COLO829 (cell line): ENCODE measurements at places on chromosomes 1 and 21.

DNA sequence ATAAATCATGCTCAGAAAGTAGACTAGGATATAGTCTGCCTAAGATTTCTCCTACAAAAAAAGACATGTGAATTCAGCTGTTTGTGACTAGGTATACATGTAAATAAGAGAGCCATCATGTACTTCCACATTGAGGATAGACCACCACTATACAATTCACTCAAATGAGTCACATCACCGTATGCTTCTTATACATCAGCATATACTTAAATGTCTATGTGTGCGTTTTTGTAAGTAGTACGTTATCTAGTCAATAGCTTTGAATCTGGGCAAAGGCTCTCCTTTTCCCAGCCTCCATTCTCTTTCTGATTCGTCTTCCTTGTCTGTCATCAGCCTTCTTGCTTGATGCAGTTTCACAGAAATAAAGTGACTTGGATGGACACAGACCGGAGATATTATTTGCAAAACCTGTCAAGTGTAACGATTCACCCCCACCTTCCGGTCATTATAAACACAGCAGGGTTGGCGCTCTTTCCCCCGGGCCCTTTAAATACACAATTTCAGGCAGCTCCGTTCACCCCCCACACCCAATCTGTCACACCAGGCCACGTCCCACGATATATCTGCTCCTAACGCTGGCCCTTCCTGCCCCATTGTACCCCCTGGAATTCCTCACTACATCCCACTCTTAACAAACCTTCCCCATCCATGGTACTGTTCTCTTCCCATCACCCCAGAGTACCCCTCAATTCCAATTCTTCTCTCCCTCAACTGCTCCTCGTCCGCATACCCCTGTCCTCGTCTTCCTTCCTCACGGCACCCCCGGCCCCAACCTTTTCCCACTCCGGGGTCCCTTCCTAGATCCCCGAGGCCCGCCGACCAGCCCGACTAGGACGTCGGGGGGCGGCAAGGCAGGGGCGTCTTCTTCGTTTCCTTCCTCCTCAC is 636 bp downstream of the VAMP4 start:
- no peak for DNase-seq

GRCh38 chr1:185157599-185158412 is 839 bp downstream of the SWT1 start:
- no peak for DNase-seq

DNA sequence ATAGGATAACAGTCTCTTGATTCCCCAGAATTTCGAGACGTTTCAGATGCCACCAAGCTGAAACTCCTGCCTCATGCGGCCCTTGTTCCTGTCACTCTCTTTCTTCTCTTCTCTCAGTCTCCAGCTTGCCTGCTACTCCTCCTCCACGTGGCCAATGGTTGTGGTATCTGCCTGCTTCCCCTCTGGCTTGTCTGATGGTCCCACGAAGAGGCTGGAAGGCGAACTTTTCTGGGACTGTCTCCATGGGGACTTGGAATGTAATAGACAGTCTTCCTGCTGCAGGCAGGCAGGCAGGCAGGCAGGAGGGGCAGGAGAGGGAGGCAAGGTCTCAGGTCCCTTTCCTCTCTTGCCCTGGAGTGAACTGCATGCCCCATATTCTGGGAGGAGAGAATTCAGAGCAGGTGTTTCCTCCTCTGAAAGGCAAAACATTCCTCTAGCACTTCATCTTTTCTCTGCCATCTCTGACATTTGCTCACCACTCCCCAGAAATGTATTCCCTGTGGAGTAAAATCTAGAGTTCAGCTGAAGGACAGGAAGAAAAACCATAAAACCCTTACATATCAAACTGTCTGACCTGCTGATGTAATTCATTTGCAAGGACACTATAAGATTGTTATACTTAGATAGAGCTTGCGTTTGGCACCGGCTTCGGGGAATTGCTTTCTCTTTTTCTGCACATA is 64.1 kb upstream of the GNG12 start:
- no peak for DNase-seq

DNA sequence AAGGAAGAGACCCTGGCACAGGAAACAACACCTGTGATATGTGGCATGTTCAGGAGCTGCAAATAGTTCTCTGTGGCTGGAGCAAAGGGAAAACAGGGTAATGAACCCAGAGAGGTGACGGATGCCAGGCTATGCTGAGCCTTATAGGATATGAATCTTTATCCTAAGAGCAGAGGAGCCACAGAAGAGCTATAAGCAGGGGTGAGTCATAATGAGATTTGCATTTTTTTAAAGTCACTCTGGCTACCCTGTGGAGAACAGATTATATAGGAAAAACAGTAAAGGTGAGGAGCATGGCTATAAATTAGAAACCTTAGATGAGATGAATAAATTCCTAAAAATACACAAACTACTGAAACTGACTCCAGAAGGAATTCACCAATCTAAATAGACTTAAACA is 12.8 kb upstream of the MPL start:
- no peak for DNase-seq

- no peak for DNase-seq
Measured at GRCh38 chr1:99645203-99645602, 710 bp upstream of the PALMD start.

- no peak for DNase-seq
Measured at GRCh38 chr1:48676376-48676775, 100.3 kb downstream of the BEND5 start.

DNA sequence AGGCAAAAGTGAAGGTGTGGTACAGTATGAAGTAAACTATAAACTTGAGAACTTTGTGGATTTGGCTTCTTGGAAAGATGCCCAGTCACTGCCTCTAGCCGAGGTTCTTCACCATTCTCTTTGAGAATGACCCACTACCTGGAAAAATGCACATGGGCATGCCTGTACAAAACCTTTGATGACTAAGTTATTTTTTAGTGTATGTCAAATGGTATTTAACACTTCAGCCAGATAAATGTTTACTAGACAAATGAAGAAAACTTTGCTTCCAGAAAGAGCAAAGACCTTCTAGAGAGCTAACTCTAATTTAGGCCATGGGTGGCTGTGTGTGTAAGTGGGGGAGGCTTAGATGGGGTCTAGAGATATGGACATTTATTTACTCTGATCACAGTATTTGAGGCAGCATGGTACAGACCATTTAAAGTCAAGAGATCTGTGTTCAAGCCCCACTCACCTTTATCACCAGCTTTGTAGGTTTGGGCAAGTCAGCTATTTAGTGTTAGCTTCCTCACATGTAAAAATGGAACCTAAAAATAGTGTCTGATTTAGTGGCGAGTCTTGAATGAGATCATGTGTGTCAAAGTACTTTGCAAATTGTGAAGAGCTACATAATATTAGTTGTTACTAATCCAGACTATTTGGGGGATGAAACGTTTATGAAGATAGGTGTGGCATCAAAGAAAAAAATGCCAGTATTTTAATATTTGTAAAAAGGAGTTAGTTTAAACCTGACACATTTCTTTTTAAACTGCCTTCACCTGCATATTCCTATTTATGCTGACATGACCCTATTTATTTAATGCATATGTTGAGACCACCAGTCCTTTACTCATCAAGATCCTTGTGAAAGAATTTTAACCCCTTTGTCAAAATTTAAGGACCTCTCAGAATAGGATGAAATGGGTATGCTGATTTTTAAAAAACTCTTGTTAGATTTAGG is 20.2 kb downstream of the NFYC start:
- DNase-seq, result no peak

DNA sequence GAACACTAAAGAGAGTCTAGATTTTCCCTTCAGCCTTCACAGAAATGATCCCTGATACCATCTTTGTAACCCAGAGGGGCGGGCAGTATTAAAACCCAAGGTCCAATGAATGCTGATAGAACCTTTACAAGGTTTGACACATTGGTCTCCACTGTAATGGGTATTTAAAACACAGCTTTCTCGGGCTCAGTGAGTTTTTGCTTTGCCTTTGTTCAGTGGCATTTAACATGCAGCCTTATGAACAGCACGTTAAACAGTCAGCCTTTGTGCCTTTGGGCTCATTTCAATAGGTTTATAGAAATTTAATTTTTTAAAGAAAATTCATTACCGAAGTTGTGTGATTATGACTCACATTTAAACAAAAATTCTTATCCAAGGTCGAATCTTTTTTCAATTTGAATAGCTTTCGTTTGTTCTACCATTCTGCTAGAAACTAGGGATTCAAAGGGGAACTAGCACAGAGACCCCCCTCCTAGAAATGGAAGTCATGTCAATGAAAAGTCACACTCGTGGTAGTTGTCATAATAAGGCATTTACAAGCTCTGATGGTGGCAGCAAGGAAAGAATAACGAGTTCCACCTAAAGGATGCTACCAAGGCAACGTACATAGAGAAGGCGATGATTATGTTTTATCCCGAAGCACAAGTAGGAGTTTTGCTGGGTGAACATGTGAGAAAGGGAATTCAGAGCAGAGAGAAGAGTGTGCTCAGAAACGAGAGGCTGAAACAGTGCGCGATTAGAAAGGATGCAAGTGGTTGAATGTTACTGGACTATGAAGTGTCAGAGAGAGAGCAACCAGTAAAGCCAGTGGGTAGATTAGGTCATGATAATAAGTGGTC is 66.2 kb downstream of the SGIP1 start:
- DNase-seq, result peak; percentile 27

GRCh38 chr21:39855595-39855994 is 11.6 kb upstream of the PCP4 start:
- DNase-seq, result no peak

- DNase-seq, result no peak
Measured at GRCh38 chr21:45891388-45892155, 90.0 kb upstream of the COL6A1 start.

DNA sequence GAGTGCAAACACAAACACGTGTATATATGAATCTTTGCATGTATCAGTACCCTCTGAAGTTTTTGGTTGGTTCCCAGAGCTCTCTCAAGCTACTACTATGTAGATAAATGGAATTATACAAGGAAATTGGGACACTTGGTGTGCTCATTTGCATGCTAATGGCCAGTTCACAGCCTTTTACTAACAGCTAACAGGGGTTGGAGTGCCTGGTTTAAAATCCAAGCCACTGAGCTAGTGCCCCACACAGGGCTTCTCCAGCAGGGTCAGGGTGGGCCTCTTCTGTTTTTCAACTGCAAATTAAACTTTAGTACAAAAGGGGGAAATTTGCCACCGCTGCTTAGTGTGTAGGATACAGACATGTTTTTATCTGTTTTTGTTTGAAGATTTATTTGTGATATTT is 121.0 kb downstream of the ATP5PO start:
- DNase-seq, result no peak

GRCh38 chr1:232137066-232137465 is 492.9 kb downstream of the SIPA1L2 start:
- no peak for DNase-seq

GRCh38 chr1:113086541-113086940 is 13.5 kb downstream of the LRIG2 start:
- no peak for DNase-seq

DNA sequence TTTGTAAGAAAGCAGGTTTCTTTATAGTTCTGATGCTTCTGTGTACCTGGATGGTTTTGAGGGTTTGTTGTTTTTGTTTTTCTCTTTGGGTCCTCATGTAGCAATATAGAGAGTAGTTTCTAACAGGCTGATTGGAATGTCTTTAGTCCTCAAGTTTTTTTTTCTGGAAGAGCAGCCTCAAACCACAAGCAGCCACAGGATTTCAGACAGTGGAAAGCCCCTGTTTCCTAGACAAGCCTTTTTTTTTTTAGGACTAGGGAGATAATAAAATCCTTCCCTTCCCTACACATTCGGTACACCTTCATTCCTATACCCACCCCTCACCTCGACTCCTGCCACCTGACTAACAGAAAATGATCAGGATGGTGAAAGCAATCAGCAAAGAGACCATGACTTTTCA is 47.6 kb downstream of the ACP6 start:
- no peak for DNase-seq

GRCh38 chr21:42387164-42387563 is 8.7 kb downstream of the TMPRSS3 start:
- no peak for DNase-seq
